Stimulated activated CD8-positive, alpha-beta memory T cell treated with anti-CD3 and anti-CD28 coated beads, Interleukin-7, amount 100 ng/mL, for 1 hour (primary cell): ENCODE measurements at places on chromosomes 6 and 20.

- no peak for DNase-seq
Measured at GRCh38 chr6:2440516-2440915, 195.1 kb upstream of the GMDS start.

GRCh38 chr6:141326925-141327324 lies 805.8 kb upstream of the GJE1 start:
- no peak for DNase-seq

DNA sequence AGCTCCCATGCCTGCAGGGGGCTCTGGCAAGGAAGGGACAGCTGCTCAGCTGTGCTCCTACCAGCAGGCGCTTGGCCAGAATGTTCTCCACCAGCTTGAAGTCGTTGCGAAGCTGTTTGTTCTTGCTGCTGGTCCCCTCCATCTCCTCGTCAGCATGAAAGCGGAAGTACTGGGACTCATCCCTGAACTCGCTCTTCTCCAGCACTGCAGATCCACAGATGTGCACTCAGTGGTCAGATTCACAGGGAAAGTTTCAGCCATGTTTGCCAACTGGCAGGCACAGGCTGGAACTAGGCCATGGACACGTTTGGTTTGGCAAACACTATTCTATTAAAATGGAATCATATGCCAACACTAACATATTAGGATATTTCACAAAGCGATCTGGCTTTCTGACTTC lies 167.9 kb downstream of the PREX1 start:
- no peak for DNase-seq

DNA sequence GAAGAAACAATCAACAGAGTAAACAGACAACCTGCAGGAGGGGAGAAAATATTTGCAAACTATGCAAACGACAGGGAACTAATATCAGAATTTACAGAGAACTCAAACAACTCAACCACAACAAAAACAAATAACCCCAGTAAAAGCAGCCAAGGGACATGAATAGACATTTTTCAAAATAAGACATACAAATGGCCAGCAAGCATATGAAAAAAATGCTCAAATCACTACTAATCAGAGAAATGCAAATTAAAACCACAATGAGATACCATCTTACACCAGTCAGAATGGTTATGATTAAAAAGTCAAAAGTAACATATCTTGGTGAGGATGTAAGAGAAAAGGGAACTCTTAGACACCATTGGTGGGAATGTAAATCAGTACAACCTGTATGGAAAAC lies 215.0 kb downstream of the THBS2 start:
- no peak for DNase-seq

GRCh38 chr20:7523288-7523687 lies 417.0 kb downstream of the HAO1 start:
- no peak for DNase-seq

DNA sequence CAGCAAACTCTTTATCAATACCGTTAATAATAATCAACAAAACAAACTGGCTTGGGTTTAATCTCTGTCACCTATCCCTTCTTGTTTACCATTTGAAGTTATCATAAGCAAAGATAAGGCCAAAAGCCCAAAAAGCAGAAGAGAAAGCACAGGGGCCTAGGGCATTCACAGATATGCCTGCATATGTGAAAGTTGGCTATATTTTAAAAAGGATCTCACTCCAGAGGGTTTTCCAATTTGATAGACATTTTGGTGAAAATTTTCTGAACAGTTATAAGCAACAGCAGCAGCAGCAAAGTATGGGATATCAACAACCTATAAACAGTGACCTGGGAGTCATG lies 101.1 kb downstream of the ATXN1 start:
- DNase-seq, result no peak

GRCh38 chr6:170031684-170032121 lies 259.2 kb downstream of the DLL1 start:
- no peak for DNase-seq

DNA sequence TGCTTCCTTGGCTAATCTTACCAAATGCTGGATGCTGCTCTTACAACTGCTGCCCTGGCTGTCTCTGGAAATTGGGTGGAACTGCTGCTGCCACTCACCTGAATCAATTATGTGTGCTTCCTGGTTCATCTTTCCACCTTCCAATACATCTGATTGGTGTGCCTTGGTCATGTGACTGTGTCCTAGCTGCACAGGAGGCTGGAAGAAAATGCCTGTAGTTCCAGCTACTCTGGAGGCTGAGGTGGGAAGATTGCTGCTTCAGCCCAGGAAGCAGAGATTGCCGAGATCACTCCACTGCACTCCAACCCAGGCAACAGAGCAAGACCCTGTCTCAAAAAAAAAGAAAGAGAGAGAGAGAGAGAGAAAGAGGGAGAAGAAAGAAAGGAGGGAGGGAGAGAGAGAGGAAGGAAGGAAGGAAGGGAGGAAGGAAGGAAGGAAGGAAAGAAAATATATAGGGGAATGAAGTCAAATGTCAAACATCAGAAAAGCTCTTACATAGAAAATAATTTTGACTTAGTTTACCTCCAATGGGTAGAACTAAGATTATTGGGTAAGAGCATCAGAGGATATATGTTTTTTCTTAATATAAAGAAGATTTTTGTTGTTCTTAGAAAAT lies 14.1 kb upstream of the PPARD start:
- no peak for DNase-seq

DNA sequence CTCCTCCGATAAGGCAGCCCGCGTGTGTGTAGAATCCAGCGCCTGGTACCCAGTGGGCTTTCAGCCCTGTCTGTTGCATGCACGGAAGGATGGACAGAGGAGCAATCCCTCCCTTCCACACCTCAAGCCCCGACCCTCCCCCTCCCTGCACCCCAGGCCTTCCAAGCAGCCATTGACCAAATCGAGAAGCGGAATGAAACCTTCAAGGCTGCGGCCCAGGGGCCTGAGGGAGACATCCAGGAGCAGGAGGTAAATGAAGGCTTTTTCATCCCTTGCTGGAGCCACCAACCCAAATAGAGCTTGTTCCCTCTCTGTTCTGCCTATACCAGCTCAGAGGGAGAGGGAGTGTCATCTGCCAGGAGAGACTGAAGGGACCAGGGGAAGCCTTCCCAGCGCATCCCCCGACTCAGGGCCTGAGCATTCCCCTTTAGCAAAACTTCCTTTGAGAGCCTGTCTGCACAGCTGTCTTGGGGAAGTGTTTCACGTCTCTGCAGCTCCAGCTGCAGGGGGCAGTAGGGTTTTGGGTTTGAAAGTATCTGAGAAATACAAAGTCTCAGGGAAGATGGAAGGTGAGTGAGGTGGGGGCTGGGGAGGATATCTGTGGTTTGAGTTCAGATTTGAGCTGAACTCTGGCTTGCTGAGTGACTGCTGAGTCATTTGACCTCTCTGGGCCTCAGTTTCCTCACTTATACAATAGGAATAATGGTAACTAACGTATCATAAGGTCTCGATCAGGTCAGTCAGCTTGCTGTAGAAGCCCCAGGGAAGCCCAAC lies 16.1 kb downstream of the FGD2 start:
- no peak for DNase-seq

DNA sequence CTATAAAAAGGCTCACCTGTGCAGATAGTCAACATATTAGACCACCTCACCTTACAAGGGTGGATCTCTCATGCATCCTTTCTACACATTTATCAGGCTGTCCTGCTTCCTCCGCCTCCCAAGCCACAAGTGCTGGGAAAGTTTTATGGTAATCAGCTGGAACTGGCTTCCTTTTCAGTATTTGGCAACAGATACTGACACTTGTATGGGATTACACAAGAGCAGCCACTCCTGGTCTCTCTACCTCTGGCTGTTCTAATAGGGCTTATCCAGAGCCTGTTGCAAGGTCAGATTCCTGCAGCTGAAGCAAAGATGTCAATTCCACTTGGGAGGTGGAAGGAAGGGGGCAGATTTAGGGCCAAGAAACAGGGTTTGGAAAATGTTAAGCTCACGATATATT lies 503 bp upstream of the GPLD1 start:
- no peak for DNase-seq

DNA sequence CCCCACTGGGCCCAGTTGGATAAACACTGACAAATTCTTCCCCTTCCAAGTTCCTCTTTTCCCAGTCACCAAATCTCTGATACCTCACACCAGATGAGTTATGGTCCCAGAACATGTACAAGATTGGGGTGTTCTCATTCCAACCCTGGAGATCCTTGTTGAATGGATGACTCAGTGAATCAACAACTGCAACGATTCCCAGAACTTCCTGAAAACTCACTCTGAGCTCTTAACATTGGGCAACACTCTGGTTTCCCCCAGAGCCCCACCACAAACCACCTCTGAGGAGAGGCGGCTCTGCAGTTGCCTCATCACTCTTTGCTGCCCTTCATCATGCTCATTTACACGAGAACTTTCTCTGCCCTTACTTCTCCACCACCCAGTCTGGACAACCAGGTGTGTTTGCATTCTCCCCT lies 115.2 kb downstream of the MRPL14 start:
- DNase-seq, result no peak

DNA sequence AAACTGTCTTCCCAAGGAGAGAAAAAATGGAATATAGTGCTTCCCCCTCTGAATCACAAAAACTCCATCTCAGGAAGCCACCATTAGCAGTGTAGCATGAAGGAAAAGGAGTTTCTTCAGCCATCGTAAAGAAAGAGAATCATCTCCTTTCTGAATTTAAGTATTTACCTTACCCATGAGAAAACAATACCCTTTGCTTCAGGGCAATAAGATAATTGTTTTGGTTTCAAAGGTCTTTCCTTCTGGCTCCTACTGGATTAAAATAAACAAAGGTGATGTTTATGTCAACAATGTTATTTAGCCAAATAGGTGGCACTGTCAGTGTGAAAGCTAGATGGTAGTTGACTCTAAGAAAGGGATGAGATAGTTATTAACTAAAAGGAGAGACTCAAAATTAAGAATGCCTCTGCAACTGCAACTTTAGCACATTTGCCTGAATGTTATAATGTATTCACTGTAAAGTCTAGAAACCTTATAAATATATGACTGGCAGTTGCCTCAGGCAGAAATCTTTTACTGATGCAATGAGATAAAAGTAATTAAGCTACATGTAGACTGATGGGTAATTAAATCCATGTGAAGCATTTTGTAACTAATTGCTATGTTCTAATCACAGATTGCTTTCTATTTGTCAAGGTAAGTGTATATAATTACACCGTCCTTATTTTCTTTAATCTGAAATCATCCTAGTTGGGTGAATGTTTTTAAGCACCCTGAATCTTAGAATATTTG lies 399.0 kb downstream of the CDKAL1 start:
- DNase-seq, result no peak

- no peak for DNase-seq
Measured at GRCh38 chr6:96562886-96563285, at the start of gene FHL5. Gene FHL5, plus strand, starts transcription at chr6:96563128. Its CDS starts 40,486 bp downstream, at chr6:96603614.

DNA sequence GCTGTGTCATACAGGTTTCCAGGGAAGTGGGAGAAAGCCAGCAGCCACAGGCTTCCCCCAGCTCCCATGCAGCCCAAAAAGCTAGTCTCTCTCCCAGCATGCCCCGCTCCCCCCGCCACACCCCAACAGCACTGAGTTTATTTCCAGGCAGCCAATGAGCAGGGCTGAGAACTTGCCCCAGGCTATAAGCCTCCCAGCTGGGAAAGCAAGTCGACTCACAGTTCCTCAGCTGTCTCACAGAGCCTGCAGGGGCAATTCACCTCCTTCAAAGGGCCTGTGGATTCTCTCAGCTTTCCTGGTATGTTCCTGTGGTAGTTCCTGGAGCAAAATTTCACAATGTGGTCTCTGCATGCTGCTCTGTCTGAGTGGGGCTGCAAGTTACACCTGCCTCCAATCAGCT lies 34.2 kb downstream of the PAX1 start:
- DNase-seq, result no peak

GRCh38 chr6:111105578-111105977 lies 18.3 kb downstream of the SLC16A10 start:
- DNase-seq, result no peak
